ENCODE measurements at places on chromosomes 11 and 22.
A peak's percentile ranks its signal among the peaks of the same experiment; 100 is the strongest.

- peak; percentile 67 for DNase-seq
These were observed 30.1 kb downstream of the SBF2 start for GRCh38 chr11:10263929-10264328.

GRCh38 chr22:43427296-43428004, 15.6 kb downstream of the MPPED1 start:
- DNase-seq, result no peak

DNA sequence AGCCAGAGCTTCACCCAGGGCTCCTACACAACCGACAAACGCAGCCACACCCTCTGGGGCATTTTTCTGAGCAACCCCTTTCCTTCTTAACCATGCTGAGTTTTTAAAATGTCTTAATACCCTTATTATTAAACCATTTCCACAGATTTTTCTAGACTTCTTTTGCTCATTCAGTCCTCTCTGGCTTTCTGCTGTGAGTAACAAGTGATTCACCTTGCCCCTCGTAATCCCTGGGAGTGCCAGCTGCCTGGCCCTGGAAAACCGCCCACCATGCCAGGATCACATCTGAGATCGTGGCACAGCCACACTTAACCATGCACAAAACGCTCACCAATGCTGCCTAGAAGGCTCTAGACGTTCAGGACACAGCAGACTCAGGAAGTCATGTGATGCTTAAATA, 25.4 kb downstream of the YPEL1 start:
- DNase-seq, result no peak

DNA sequence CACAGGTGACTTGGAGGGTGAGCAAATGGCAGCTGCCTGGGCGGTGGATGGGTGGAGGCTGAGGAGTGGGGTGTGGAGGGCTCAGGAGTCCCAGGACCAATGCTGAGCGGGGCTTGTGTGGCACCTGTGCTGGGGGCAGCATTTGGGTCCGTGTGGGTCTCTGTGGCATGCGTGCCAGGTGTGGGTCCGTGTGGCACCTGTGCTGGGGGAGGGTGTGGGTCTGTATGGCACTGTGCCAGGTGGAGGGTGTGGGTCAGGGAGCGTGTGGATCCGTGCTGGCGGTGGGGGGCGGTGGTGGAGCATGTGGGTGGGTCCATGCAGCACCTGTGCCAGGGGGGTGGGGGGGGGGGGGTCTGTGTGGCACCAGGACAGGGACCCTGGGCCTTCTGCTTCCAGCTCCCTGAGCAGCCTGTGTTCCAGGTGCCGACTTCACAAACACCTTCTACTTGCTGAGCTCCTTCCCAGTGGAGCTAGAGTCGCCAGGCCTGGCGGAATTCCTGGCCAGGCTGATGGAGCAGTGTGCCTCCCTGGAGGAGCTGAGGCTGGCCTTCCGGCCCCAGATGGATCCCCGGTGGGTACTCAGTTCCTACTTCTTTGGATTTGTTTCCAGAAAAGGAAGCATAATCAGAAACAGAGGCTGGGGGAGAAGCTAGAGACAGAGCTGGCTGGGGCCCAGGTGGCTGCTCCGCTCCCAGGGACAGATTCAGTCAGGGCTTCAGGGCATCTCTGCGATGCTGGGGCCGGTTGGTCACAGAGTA, 14.7 kb downstream of the SELENOO start:
- no peak for DNase-seq

GRCh38 chr11:27699242-27699925, 871 bp downstream of the BDNF start:
- DNase-seq, result peak; percentile 49

DNA sequence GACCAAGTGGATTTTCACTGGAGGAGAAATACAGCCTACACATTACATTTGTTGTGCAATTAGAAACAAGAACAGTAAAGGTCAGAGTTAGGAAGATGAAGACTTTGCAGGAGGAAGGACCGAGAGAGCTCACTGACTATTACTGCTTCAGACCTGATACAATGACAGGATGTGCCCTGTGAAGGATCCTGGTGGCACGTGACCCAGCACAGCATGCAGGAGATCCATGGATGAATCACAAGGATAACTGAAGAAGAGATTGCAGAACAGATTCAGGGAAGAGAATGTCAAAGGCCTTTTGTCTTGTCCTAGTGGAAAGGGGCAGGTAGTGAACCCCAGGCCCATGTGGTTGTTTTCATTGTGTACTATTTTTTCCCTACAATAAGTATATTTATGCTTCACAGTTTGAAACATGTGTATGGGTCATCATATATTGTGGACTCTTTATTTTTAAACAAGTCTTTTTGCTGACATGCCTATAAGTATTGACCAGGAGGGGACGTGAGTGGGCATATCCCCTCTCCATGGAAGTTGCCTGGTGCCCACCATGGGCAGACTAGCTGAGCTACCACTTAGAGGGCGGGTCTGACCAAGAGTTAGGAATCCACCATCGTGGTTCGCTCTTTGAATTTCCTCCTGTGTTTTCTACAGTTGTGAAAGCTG, 44.3 kb downstream of the RASSF10 start:
- DNase-seq, result peak; percentile 10

DNA sequence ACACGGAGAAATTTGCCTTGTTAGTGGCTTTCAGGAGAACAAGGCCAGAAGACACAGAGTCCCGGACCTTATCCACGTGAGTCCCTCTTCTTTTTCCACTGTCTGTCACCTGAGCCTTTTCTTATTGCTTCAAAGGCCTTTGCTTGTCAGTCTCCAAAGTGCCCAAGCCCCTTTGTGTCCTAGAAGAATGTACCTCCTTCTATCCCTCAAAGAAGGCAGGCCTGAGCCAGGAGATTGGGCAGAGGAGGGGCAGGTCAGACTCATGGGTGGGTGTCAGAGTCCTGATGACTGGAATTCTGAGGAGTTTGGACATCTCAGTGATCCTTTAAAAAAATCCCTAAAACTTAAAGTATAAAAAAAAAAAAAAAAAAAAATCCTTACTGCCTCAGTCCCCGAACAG, 299.6 kb upstream of the NCAM1 start:
- DNase-seq, result no peak

DNA sequence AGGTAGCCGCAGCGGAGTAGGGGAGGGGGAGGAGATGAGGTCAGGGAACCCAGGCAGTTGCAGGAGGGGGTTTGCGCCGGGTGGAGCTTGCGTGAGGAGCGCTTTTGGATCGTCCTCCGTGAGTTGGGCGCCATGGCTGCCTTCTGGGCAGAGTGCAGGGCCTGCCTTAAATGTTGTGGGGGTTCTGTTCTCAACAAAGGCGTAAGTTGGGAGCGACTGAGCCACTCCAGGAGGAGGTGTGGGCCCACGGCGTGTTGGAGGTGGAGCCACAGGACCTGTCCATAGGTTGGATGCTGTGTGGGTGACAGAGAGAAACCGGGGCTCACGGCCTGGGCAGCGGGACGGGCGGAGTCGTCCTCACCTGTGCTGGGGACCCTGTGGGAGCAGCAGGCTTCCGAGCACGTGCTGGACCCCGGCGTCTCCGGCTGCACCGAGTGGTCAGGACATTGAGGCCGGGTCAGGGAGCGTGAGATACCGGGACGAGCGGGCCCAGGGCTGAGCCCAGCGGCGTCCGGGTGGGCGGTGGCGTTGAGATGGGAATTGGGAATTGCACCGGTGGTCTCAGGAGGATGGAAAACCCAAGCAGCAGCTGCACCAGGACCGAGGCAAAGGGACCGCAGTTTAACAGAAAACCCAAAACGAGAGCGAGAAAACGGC, 977 bp upstream of the PGGHG start:
- no peak for DNase-seq

GRCh38 chr11:99015634-99016454, 4.9 kb upstream of the CNTN5 start:
- peak; percentile 43 for DNase-seq

GRCh38 chr22:31956360-31956759, 12.0 kb downstream of the YWHAH start:
- DNase-seq, result no peak

DNA sequence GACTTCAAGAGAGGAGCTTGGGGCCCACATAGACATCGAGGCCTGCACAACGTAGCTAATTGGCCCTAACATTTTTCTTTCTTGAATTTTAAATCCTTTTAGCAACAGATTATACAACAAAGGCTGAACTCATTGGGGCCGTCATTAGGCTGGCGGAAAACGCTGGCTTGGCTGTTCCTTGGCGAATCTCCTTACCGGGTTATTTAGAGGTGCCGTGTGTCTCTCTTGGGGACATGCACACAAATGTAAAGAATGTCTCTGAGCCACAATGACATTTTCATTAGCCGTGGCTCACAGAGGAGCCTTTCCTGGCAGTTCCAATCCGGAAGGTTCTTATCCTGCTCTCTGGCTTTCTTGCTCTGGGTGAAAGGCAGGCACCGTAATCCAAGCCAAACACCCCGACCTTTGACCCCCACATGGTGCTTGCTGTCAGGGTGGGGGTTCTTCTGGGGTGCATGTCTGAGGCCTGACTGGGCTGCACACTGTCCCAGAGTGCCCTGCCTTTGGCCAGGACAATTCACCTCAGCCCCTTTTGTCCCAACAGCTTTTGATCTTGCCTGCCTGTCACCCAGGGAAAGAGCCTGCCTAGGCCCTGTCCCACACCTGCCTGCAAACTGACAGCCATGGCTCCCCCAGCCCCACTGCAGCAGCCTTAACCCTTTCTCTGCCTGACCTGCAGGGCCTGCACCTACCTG, 9.2 kb upstream of the FGF3 start:
- DNase-seq, result no peak

- no peak for DNase-seq
These were observed 12.6 kb downstream of the IL2RB start for GRCh38 chr22:37137131-37137530.

- DNase-seq, result no peak
These were observed 264.2 kb downstream of the INSC start for GRCh38 chr11:15378941-15379340.

GRCh38 chr22:47411006-47411405, 648.6 kb downstream of the TBC1D22A start:
- DNase-seq, result no peak

DNA sequence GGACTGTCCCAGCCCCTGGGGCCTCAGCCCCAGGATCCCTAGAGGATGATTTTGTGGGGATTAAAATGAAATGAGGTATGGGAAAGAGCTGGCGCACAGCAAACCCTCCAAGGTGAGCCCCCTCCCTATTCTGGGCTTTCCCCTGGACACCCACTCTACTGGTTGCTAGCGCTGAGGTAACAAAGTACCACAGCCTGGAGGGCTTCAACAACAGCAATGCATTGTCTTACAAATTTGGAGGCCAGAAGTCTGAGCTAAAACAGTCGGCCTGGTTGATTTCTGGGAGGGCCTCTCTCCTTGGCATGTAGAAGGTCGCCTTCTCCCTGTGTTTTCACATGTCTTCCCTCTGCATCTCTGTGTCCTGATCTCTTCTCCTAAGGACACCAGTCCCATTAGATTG, 913.6 kb downstream of the NTM start:
- no peak for DNase-seq

GRCh38 chr11:93348930-93349329, 18.4 kb downstream of the DEUP1 start:
- no peak for DNase-seq

GRCh38 chr22:31530823-31531195, 34.5 kb downstream of the SFI1 start:
- peak; percentile 68 for DNase-seq

- no peak for DNase-seq
These were observed 175.0 kb downstream of the INSC start for GRCh38 chr11:15289723-15290122.

DNA sequence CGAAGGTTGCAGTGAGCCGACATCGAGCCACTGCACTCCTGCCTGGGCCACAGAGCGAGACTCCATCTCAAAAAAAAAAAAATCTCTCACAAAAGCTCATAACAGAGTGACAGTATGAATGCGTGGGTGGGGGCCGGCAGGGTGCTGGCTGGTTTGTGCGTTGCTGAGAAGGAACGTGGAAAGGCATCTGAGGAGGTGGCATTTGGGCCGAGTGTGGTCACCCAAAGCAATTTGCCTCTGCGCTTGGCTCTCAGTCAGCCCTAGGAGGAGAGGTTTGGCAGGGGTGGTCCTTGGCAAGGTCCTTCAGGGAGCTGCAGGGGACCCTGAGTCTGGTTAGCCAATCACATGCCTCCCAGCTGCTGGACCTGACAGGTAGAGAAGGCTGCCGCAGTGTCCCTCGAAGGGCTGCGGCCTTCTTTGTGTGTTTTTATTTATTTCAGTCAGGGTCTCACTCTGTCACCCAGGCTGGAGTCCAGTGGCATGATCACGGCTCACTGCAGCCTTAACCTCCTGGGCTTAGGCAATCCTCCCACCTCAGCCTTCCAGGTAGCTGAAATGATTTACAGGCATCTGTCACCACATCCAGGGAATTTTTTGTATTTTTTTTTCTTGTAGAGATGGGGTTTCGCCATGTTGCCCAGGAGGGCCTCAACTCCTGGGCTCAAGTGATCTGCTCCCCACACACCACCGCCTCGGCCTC, 23.5 kb upstream of the OSBPL5 start:
- DNase-seq, result no peak

GRCh38 chr11:128205796-128206195, 381.6 kb downstream of the ETS1 start:
- no peak for DNase-seq

DNA sequence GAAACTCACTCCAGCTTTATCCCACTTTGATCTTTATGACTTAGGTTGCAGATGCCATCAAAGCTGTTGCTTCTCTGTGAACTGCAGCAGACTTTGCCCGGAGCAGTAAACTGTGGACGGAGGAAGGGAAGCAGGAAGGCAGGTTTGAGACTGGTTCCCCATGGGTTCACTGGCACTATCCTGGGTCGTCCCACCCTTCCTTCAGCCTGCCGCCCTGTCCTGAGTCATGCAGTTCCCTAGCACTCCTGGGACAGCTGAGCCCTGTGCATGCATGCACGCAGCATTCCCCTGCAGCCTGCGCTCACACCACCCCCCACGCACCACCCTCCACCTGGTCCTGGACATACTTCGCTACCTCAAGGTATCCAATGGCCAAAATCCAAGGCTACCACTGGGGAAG, 23.5 kb upstream of the P2RY2 start:
- no peak for DNase-seq

DNA sequence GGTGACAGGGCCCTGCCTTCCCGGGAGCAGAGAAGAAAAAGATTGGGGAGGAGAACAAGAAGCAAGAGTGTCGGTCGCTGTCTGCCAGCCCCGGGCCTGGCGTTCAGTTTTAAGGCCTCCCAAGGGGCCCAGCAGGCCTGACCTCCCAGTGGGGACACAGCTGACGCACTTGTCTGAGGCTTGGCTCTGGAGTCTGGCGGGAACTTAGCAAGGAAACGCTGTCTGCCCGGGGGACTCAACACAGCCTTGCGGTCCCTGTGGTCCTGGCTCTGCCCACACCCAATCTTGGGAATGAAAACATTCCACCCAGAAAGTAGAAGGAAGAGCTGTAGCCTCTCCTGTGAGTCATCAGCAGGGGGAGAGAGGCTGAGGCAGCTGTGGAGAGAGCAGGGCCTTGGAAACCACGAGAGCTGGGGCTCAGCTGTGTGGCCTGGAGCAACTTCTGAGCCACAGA, 54.4 kb downstream of the TRAF6 start:
- peak; percentile 100 for DNase-seq

GRCh38 chr11:114291381-114291780, 4.8 kb upstream of the NNMT start:
- peak; percentile 50 for DNase-seq

GRCh38 chr22:24153353-24153752, 27.9 kb upstream of the SUSD2 start:
- DNase-seq, result peak; percentile 80

- DNase-seq, result no peak
These were observed 1.5 kb upstream of the SELENOO start for GRCh38 chr22:50199251-50199721.

Data from fibroblast of skin of back (primary cell).